CD8-positive, alpha-beta T cell (primary cell): ENCODE measurements at places on chromosomes 3 and 15.

DNA sequence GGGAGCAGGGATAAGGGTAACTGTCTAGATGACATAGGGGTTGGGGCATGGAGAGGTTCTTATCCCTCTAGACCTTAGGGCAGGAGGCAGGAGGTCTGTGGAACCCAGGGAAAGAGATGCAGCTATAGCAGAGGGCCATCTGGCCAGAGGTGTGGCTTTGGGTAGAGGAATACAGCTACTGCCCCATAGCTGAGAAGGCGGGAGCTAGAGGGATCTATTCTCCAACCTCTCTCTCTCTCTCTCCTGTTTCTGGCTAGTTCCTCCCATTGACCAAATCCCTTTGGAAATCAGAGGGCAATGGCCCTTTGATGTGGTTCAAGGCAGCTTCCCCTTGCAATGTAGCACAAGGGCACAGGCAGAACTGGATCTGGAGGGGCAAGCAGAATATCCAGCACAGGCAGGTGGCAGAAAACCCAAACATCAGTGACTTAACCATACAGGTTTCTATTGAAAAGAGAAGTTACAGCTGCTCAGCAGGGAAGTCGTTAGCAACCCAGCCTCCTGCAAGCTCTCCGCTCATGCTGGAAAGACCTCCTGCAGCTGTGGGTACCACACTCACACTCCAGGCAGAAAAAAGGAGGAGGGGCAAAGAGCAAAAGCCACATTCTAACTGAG is 22.3 kb upstream of the LMOD3 start:
- no peak for DNase-seq

DNA sequence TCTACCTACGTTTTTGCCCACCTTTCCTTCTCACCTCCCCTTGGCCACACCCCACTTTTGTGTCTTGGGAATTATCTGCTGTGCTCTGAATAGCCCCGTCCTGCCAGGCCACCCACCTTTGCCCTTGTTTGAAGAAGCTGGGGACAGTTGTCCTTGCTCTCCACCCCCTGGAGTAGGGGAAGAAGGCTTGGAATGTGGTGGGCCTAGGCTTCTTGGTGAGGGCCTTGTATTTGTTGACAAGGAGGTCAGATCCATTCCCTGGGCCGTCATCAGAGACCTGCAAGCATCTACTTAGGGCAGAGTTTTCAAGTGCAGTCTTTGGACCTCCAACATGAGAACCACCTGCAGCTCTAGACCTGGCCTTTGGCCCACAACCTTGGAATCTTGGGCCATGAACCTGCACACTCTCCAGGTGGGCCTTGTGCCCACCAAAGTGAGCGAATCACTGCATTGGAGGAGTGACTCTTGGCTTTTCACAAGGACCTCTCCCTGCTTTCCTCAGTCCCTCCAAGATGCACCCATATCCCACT is 160.6 kb downstream of the APBA2 start:
- DNase-seq = no peak

DNA sequence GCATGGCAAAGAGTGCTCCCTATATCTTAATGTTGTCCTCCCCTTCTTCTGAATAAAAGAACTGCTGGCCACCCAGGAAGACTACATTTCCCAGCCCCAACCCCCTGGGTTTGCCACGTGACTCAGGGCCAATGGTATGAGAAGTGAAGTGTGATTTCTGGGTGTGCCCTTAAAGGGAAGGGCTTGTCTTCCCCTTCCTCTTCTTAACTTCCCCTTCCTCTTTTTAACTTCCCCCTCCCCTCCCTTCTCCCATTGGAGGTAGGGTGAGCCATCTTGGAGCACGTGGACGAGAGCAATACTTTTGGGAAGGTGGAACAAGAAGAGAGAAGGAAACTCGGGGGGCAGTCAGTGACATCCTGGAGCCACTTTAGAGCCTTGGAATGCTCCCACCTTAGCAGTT is 6.8 kb upstream of the KBTBD12 start:
- DNase-seq = no peak

GRCh38 chr3:11164607-11165006 is 10.3 kb downstream of the HRH1 start:
- DNase-seq = no peak

- DNase-seq = no peak
These were observed 9.8 kb downstream of the TM2D3 start for GRCh38 chr15:101642361-101642760.

GRCh38 chr15:55035749-55036148 is 161.0 kb downstream of the RSL24D1 start:
- no peak for DNase-seq

GRCh38 chr3:30263238-30263924 is 343.0 kb upstream of the TGFBR2 start:
- no peak for DNase-seq

GRCh38 chr15:64895285-64896065 is 16.2 kb upstream of the ANKDD1A start:
- DNase-seq = no peak

- no peak for DNase-seq
These were observed 150.4 kb downstream of the LIPC start for GRCh38 chr15:58582160-58582559.

GRCh38 chr3:32423956-32424557 is 32.4 kb downstream of the CMTM7 start:
- peak; percentile 43 for DNase-seq

DNA sequence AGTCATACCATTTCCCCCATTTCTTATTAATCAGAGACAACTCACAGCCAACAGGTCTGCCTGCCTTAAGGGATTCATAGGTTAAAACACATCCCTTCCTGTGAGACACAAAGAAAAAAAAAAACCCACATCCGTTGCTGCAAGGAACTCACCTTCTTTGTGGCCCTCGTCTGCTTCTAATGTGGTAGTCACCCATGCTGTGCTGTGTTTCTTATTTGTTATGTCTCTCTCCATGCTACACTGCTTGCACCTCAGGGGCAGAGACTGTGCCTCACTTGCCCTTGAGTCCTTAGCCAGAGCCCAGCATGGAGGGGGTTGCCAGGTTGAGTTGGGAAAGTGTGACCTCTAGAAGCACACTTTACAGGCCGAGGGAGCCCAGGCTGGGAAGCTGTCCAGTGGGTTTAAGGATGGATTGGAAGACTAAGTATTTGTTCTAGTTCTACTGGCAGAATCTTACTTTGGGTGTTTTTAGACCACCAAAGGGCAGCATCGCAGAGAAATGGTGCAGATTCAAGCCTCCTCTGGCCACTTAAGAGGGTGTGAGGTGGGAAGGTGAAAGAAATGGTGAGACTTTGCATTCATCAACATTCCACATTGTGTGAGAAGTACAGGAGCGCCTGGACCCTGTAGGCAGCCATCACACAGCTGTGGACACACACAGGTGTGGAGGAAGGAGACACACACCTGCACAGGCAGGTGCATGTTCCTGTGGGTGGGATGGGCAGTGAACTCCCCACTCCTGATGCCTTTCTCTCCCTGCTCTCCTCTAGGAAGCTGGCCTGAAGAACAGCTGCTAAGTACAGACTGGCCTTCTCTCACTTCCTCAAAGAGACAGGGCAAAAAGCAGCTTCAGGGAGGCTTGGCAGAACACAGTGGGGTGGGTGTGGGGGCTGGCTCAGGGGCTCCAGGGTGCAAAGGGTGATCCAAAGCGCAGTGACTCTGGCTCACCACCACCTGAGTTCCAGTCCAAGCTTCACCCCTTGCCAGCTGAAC is 48.8 kb downstream of the GLB1 start:
- peak; percentile 23 for DNase-seq

GRCh38 chr3:123764647-123765046 is 119.5 kb downstream of the MYLK start:
- DNase-seq = no peak

GRCh38 chr3:53721187-53722119 is 124.8 kb downstream of the CHDH start:
- DNase-seq = no peak

GRCh38 chr15:35151381-35151780 is 66.3 kb upstream of the NANOGP8 start:
- no peak for DNase-seq
